ENCODE measurements at places on chromosomes 4 and X.
A peak's percentile ranks its signal among the peaks of the same experiment; 100 is the strongest.

DNA sequence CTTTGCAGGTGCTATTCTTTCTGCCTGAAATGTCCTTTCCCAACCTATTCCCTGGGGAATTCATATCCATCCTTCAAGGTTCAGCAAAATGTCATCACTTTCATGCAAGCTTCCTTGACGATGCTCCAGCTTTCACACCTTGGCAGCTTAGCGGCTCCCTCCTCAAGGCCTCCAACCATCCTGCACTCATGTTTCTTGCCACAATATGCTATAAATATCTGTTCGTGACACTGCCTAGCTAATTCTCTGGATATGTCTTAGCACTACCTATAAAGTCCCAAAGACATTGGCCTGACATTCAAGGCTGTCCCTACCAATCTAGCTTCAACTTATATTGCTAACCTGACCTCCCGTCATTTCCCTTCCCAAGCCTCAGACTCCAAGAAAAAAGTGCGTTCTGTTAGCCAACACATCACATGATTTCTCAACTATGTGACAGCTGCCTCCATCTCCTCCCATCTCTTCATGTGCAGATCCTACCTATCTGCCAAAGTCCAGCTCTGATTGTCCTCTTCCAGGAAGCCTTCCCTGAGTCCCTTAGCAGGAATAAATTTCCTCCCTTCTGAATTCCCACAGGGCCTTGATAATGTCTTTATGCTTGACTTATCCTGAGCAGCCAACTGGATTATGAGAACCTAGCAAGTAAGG lies 359.9 kb upstream of the F9 start:
- DNase-seq, result no peak

DNA sequence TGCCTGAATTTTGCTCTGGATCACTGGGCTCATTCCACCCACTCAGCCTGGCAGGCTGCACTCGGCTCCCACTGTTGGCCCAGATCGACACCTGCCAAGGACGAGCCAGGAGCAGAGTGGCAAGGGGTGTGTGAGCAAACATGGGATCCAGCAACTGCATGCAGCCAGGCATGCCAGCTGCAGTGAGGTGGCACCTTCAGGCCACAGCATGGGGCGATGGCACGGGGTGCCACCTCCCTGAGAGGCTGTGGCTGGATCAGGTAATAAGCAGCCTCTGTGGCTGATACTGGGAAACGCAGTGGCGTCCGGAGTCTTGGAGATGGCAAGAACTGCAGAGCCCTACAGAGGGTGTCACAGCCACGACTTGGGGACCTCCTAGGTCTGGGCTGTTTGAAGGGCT lies 244.5 kb upstream of the FSTL5 start:
- DNase-seq, result no peak

- DNase-seq, result no peak
Measured at GRCh38 chr4:155208258-155209054, at the start of gene NPY2R. Gene NPY2R, plus strand, starts transcription at chr4:155208636. Its CDS starts 5,304 bp downstream, at chr4:155213940.

DNA sequence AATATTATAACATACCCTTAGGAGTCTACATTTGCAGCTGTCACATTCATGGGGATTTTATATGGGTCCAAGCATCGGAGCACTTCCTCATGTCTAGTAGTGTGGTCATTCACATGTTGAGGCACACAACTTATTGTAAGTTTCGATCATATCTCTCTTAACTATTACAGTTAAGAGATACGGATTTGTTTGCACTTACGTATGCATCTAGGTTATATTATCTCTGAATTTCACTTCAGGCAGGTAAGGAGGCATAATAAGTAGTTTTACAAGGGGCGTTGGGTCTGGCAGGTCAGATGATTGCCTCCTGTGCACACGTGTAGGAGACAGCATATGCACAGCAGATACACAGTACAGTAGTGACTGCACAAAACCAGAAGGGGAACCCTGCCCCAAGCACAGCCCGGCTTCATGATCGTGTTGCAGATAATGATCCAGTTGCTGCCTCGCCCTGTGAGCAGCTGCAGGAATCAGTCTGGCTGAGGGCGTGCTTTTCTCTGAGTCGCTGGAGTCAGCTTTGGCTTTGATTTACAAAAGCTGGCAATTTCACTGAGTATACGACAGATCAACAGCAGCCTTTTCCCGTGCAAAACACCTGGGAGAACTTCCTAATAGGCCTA lies 302.9 kb upstream of the GATB start:
- no peak for DNase-seq

GRCh38 chr4:110124711-110125110 lies 73.7 kb downstream of the ELOVL6 start:
- DNase-seq, result no peak

DNA sequence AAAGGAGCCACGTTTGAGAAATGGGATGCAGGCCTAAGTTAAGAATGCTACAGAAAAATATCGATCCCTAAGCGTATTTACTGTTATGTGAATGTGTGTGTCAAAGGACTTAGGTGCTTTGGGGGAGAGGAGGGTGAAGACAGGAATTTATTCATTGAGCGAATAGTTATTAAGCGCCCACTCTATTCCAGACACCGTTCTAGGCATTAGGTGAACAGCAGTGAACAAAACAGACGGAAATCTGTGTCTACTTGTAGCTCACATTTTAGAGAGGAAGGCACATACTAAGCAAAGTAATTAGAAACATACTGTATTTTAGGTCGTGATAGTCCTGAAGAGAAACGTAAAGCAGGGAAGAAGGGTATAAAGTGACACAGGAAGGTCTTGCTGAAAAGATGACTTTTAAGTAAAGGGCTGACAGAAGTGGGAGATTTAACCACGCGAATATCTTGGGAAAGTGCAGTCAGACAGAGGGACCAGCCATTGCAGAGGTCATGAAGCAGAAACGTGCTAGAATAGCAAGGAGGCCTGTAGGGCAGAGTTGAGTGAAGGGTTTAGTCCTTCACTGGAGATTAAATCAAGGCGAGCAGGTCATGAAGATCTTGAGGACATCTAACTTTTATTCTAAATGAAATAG lies 541 bp downstream of the AIMP1 start:
- no peak for DNase-seq

- DNase-seq, result no peak
Measured at GRCh38 chr4:177016541-177017141, 223.9 kb upstream of the VEGFC start.

DNA sequence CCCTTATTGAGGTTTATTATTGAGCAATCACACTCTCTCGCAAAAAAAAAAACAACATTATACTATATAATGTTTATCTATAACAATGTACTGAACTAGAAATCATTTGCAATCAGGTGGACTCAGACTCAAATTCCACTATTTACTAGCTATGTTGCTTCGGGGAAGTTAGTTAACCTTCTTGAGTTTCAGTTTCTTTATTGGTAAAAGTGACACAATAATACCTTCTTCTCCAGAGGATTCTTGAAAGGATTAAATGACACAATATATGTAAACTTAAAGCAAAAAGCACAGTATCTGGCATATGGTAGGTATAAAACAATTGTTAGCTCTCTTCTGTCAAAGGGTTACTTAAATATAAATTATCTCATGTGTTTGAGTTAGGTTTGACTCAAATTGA lies 31.5 kb upstream of the HDAC8 start:
- no peak for DNase-seq

DNA sequence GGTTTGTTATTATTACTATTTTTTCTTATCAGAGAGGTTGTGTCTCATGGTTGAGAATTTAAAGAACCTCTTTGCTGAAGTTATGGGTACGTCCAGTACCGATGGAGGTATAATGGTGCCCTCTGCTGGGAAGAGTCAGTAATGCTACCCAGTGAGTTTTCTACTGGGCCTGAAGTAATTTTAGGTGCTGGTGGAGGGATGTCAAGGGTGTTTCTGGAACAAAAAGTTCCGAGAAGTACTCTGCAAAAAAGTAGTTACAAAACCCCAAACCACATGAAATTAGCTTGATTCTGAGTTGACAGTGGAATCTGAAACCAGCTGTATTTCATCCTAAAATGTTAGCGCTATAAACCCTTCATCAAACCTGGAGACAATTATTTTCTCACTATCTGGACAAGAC lies 102.5 kb upstream of the MID1 start:
- DNase-seq, result peak; percentile 12

GRCh38 chr4:70607334-70607853 lies 15.3 kb downstream of the AMBN start:
- no peak for DNase-seq

GRCh38 chrX:1593286-1594271 lies 2.2 kb downstream of the AKAP17A start:
- DNase-seq, result no peak

GRCh38 chrX:10630320-10630719 lies 9.9 kb upstream of the MID1 start:
- no peak for DNase-seq

DNA sequence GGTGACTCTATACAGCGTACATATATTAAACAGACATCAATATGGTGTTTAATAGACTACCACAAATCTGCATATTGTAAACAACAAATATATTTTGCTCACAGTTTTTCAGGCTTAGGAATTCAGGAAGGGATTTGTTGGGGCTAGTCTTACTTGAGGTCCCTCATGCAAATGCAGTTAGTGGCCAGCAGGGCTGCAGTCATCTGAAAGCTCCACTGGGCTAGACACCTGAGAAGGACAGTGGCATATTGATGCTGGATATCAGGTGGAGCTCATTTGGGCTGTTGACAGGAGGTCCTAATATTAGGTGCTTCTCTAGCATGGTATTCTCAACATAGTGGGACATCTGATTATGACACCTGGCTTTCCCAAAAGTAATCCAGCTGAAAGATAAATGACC lies 493.8 kb upstream of the PABPC4L start:
- DNase-seq, result no peak

- DNase-seq, result peak; percentile 49
Measured at GRCh38 chrX:47662144-47662657, 3.2 kb upstream of the UXT start.

GRCh38 chr4:55931043-55931442 lies 17.7 kb upstream of the CEP135 start:
- no peak for DNase-seq

GRCh38 chrX:48076343-48076742 lies 4.9 kb upstream of the ZNF630 start:
- DNase-seq, result no peak

DNA sequence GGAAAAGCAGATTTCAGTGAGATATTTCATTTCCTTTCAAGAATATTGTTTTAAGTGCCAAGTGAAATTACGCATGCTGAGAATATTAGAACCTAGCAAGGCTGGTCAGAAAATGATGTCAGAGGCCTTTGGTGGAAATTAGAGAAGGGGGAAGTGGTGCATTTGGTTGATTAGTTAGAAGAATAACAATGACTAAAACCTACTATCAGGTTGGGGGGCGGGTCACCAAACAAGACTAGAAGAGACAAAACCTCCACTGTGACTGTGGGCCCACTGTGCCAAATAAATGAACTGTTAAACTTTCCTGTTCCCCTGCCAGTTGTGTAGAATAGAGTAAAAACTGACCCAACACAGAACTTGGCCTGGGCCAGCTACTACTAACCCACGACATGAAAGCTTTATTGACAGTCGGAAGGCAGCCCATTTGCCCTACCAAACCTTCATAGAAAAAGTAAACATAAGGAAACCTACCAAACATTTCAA lies 2.9 kb downstream of the RAPGEF2 start:
- peak; percentile 54 for DNase-seq

DNA sequence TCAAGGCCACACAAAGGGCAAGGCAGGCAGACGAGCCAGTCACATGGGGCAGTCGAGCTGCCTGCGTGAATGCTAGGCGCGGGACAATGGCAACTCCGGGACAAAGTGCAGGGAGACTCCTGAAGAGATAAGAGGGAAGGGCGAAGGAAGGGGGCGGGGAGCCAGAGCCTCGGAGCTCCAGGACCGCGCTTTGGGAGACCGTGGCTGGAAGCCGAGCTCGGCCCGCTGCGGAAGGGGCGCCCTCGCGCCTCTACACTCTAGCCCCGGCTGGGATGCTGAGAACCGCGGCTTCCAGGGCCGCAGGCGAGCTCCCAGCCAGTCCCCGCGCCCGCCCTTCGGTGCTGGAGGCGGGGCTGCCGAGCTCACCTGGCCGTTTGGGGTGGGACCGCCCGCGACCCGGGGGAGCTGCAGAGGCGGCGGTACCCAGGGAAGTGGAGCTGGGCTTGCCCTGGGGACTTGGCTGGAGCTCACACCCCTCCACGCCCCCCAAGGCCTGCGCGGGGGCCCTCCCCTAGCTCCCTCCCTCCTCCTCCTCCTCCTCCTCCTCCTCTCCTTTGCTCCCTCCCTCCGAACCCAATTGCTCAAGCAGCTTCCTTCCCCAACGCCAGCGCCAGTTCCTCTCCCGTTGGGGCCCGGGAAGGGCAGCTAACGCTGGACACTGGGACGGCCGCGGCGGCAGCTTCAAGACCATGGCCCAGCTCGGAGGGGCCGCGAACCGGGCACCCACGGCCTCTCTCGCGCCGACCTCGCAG lies at the start of gene SOWAHD:
SOWAHD (plus strand) TSS at position 610 of the 752 bp plus-strand sequence; CDS start at position 690, 80 bp downstream.
- no peak for DNase-seq

DNA sequence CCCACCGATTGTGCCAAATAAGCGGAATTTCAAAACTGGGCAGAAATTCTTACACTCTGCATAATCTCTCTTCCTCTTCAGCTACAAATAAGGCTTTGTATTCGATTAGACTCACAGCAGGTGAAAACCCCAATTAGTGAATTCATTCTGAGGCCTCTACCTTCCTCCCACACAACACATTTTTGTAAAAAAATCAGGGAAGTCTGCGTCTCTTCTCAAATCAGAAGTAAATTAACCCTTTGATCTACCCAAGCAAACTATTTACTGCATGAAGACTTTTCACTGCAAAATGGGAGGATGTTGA lies 200.6 kb upstream of the FTHL17 start:
- DNase-seq, result no peak

GRCh38 chrX:73401591-73402266 lies 45.1 kb upstream of the CDX4 start:
- no peak for DNase-seq

- no peak for DNase-seq
Measured at GRCh38 chr4:158724637-158725036, 1.4 kb upstream of the PPID start.

- no peak for DNase-seq
Measured at GRCh38 chr4:111678479-111678878, 466.8 kb upstream of the FAM241A start.

- DNase-seq, result peak; percentile 1
Measured at GRCh38 chrX:46256875-46257274, 288.3 kb downstream of the ZNF674 start.

DNA sequence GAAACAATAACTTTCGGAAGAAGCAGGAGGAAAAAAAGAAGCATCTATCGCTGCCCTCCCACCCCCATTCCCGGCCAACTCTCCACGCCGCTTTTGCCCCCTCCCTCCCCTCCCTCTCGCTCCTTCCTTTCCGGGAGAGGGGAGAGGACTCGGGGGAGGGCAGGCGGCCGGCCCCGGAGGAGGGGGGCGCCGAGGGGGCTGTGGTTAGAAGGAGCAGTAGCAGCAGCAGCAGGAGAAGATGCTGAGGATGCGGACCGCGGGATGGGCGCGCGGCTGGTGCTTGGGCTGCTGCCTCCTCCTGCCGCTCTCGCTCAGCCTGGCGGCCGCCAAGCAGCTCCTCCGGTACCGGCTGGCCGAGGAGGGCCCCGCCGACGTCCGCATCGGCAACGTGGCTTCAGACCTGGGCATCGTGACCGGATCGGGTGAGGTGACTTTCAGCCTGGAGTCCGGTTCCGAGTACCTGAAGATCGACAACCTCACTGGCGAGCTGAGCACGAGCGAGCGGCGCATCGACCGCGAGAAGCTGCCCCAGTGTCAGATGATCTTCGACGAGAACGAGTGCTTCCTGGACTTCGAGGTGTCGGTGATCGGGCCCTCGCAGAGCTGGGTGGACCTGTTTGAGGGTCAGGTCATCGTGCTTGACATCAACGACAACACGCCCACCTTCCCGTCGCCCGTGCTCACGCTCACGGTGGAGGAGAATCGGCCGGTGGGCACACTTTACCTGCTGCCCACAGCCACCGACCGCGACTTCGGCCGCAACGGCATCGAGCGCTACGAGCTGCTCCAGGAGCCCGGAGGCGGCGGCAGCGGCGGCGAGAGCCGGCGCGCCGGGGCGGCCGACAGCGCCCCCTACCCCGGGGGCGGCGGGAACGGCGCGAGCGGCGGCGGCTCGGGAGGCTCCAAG lies 1.3 kb downstream of the PCDH7 start:
- DNase-seq, result no peak

Measured in CD14-positive monocyte (primary cell).